Breast epithelium (tissue), 4 donors: ENCODE measurements at places on chromosomes 7 and 10.

DNA sequence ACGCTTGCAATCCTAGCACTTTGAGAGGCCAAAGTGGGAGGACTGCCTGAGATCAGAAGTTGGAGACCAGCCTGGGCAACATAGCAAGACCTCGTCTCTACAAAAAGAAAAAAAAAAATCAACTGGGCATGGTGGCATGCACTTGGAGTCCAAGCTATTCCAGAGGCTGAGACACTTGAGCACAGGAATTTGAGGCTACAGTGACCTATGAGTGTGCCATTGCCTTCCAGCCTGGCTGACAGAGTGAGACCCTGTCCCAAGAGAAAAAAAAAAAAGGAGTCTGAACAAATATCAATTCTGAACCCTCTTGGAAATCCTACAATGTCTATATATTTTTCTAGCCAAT is 126.8 kb upstream of the NRP1 start:
- DNase-seq, result no peak

GRCh38 chr10:86413046-86413728 is 46.6 kb upstream of the GRID1 start:
- no peak for DNase-seq

DNA sequence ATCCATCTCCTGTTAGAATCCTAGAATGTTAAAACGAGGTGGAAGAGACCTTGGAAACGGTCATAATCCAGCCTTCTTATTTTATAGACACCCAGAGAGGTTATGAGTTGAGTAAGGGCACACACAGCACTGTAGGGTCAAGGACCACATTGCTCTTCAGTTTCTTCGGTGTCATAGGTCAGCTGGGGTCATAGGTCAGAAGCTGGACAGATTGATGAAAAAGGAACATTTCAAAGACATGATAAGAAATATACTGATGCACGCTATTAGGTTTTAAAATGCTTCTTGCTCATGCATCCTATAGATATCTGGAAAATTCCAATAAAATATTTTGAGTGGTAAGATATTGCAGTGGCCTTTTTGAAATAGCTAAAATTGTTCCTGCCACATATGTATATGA is 60.0 kb upstream of the BMS1 start:
- no peak for DNase-seq

GRCh38 chr10:78929541-78929940 is 139.2 kb upstream of the ZMIZ1 start:
- no peak for DNase-seq

DNA sequence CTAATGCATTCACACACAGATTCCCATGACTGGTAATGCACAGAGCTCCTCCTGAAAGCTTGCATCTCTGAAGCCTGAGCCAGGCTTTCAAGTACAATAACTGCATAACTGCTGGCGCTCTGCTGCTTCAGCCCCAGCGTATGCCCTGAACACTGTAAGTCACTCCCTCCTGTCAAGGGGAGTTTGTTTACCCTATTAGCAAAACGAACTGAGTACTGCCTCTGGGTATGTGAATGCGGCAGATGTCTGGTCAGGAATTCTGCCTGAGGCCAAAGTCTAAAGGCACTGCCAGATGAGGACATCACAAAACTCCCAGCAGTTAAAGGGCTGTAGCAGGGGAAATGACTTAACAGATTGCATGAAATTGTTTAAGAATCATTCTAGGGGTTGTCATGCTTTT is 97.7 kb downstream of the NRCAM start:
- no peak for DNase-seq

GRCh38 chr7:143199040-143199439 is 15.8 kb downstream of the TAS2R39 start:
- no peak for DNase-seq

- DNase-seq, result no peak
These were observed 5.3 kb downstream of the EXOC4 start for GRCh38 chr7:133258174-133258573.

GRCh38 chr7:101370836-101371235 is 8.2 kb downstream of the COL26A1 start:
- no peak for DNase-seq

DNA sequence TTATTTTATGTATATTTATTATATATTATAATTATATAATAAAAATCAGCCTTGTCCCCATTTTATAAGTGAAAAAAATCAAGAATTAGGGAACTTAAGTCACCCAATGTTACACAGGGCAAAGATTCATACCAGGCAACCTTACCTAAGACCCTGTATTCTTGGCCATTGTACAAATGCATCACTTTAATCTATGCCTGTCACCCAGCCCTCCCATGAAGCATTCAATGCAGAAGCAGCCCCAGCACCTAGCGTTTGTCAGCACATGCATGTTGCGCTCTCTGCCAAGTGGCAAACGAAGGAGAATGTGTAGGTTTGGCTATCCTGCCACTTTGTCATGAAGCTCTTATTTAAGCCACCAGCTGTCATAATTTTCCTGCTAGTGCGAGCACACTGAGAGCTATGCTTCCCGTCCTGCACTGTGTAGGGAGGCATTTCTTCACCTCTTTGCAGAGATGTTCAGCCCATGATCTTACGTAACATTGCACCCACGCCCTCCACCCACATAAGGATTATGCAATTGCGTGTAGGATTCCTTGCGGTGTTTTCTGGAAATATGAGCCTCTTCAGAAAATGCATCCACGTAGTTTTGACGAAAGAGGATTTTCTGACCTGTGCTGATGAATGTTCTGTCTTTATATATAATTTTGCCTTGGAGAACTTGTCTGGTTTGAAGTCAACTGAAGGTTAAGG is 7.7 kb upstream of the COBL start:
- DNase-seq, result peak; percentile 59

DNA sequence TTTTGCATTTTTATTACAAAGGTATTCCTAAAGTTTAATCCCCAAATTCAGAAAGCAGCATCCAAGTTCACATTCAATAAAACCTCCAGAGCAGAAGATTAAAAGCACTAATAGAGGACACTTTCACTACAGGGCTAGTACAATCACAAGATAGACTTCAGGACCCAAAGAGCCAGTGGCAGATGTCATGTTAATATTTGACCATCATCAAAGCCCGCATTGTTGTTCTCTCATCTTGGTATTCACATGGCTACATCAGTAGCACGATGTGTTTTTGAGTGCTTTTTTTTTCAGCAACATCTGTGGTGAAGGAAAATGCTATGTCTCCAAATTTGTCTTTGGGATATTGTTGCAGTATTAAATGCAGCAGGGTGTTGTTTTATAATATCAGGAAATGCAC is 134.3 kb downstream of the ARL4A start:
- no peak for DNase-seq

GRCh38 chr7:106987777-106988176 is 56.7 kb upstream of the PRKAR2B start:
- no peak for DNase-seq

GRCh38 chr7:98464558-98464940 is 63.7 kb upstream of the BAIAP2L1 start:
- no peak for DNase-seq

GRCh38 chr7:141522657-141523342 is 28.4 kb upstream of the AGK start:
- DNase-seq, result no peak

- no peak for DNase-seq
These were observed 14.0 kb upstream of the ATXN7L1 start for GRCh38 chr7:105890290-105890997.

- peak; percentile 60 for DNase-seq
These were observed 9.2 kb downstream of the NPFFR1 start for GRCh38 chr10:70274643-70275042.

GRCh38 chr10:71231206-71231605 is 18.8 kb downstream of the UNC5B start:
- no peak for DNase-seq

- no peak for DNase-seq
These were observed 371.6 kb downstream of the BBS9 start for GRCh38 chr7:33500703-33501701.
